ENCODE measurements at places on chromosomes 2 and 18. TPM values are rescaled to one million over a fixed set of nuclear protein-coding genes. Genes with fewer than 3 reads are reported as not detected.

DNA sequence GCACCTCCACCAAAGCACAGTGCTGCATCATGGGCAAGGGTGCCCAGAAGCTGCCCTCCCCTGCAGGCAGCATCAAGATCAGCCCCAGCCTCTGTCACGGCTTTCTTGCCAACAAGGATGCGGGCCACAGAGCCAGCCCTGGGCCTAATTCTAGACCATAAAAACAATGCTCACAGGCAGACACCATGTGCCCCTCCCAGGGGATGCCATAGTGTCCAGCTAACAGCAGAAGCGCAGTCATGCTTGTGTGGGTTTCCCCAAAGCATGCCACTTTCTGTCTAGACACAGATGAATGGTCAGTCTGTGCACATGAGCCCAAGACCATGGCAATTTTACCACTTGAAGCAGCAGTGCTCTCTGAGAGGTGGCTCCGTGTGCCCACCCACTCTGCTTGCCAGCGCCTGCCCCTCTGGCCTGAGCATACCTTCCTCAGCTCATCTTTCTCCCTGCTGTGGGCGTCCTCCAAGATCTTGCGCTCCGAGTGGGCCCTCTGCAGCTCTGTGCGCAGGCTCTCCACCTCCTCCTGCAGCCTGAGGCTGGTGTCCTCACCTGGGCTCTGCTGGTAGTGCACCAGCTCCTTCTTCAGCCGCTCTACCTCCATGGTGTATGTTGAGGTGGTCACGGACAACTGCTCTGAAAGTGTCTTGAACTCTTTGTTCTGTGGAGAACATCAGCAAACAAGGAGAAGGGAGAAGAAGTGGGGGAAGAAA is 81.3 kb upstream of the ACAA2 start:
- no peaks in the 10 kb centered on the region for H3K36me3 ChIP-seq
- peaks cover 7% of the 10 kb centered on the region for H3K4me1 ChIP-seq
- no peak overlapping the region for H3K27ac ChIP-seq
- H3K27me3 ChIP-seq = peaks cover 6% of the 10 kb centered on the region
- H3K4me3 ChIP-seq = no peak overlapping the region
- DNase-seq = no peak

DNA sequence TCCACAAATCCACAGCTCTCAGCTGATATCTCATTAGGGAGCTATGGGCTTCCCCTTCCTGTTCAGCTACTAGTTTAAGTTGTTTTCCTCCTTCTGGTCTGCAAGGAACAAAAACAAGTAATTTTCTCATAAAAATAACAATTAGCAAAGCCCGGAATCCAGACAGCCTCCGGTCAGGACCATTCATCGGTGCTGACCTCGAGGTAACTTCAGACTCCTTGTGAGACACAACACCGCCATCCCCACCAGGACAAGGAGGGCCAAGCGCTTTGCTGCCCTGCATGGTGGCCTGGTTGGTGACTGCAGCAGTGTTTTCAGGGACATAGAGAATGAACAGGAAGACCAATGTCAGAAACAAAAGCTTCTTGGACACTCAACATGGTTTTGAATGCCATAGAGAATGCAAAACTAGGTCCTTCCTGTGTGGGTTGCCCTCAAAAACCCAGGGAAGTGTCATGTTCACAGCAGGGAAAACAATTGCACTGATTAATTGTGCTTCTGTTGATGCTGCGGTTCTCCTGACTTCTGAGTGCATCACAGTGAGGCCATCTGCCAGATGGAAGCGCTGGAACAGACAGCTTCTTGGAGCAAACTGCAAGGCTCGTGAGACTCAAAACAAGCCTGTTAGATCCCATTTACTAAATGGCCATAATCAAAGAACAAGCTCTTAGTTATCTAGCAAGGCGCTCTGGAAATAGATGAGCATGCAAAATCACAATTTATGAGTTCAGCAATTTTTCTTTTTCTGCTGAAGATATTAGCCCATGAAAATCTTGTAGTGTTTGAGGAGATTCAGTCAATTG is 77.1 kb downstream of the HS1BP3 start:
- H3K36me3 ChIP-seq = peaks cover 11% of the 10 kb centered on the region
- H3K27me3 ChIP-seq = no peaks in the 10 kb centered on the region
- peaks cover 73% of the 10 kb centered on the region for H3K4me1 ChIP-seq
- H3K27ac ChIP-seq = peak overlapping the region; percentile 38
- no peak overlapping the region for H3K4me3 ChIP-seq

GRCh38 chr2:148814860-148815419 is 60.1 kb upstream of the KIF5C start:
- DNase-seq = no peak
- peaks cover 34% of the 10 kb centered on the region for H3K4me1 ChIP-seq
- peak overlapping the region; percentile 70 for H3K27ac ChIP-seq

DNA sequence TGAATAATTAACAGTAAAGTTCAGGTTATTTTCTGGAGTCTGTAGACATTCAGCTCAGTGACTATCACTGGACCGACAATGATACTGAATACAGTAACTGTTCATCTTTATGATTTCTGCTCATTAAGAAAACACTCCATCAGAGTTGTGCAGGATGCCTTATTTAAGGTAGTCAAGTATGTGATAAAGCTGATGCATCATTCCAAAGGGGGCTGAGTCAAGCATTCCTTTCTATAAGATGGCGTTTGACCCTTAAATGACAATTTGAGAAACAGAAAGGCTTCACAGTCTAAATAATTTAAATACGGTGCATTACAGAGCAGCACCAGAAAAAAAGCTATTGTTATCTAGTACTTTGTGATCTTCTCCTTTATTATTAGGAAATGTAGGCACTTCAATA is 131.1 kb downstream of the CDH2 start:
- no peak for DNase-seq
- no peaks in the 10 kb centered on the region for H3K36me3 ChIP-seq
- no peaks in the 10 kb centered on the region for H3K27me3 ChIP-seq
- H3K4me1 ChIP-seq = no peaks in the 10 kb centered on the region
- H3K4me3 ChIP-seq = no peak overlapping the region
- no peak overlapping the region for H3K27ac ChIP-seq

DNA sequence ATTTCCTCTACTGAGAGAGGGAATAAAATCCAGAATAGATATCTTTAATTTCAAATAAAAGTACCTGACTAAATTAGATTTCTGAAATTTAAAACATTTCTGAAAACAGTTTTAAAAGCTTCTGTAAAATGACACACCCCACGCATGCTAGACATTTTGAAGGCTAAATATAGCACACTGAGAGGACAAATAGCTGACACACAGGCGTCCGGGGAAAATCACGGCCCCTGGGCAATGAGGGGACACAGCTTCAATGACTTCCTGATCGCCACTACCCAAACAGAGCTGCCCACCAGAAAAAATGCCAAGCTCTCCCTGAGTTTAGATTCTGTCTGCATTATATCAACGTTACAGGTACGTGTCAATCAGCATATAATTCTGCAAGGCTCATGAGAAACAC is 10.9 kb downstream of the TBC1D8 start:
- H3K27ac ChIP-seq = no peak overlapping the region
- no peaks in the 10 kb centered on the region for H3K36me3 ChIP-seq
- peaks cover 20% of the 10 kb centered on the region for H3K27me3 ChIP-seq
- H3K4me3 ChIP-seq = no peak overlapping the region
- no peaks in the 10 kb centered on the region for H3K4me1 ChIP-seq
- no peak for DNase-seq

GRCh38 chr18:12290086-12290485 is 18.0 kb upstream of the TUBB6 start:
- H3K4me3 ChIP-seq = no peak overlapping the region
- H3K27ac ChIP-seq = no peak overlapping the region
- no peak for DNase-seq
- peaks cover 3% of the 10 kb centered on the region for H3K4me1 ChIP-seq

DNA sequence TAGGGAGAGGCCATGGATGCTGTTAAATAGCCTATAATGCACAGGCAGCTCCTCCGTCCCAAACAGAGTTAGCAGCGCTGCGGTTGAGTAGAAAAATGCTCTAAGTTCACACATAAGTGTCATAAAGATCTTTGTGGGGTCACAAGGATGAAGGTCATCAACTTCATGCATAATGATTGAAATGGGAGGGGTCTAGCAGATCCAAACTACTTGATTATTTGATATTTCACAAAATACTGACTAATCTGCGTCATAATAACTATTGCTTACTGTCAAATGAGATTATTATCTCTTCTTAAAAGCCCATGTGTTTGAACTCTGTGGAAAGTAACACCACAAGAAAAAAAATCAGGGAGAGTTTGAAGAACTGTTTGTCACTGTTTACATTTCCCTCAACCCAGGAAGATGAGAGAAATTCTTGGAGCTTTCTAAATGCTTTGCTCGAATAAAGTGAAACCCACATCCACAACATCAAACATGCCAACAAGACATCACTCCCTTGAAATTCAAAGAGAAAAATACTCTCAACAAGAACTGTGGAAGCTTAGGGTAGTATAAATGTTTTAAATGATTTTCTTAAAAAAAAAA is 50.5 kb upstream of the CREB1 start:
- H3K4me1 ChIP-seq = peaks cover 27% of the 10 kb centered on the region
- H3K27me3 ChIP-seq = peaks cover 3% of the 10 kb centered on the region
- H3K27ac ChIP-seq = no peak overlapping the region

- no peaks in the 10 kb centered on the region for H3K36me3 ChIP-seq
- H3K27ac ChIP-seq = no peak overlapping the region
- H3K4me1 ChIP-seq = no peaks in the 10 kb centered on the region
- no peak for DNase-seq
- H3K4me3 ChIP-seq = no peak overlapping the region
- H3K27me3 ChIP-seq = no peaks in the 10 kb centered on the region
Observed at GRCh38 chr18:38413193-38413592, 847.6 kb upstream of the CELF4 start.

DNA sequence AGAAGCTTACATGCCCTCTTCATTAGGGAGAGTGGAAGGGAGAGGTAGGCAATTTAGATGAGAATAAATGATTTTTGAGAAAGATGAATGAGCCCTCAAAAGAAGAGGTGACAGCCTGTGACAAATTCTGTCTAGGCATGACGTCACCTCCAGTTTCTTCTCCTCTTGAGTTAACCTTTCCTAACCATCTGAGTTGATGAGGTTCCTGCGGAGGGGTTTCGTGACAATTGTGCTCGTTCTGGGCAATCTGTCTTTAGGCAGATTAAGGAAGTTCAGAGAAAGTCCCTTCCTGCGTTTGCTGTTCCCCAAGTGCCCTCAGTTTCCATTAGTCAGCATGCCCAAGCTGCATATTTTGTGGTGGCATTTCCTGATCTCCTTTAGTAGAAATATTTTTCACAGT is 640.2 kb upstream of the SYT4 start:
- no peak overlapping the region for H3K27ac ChIP-seq
- no peaks in the 10 kb centered on the region for H3K4me1 ChIP-seq
- DNase-seq = no peak
- H3K27me3 ChIP-seq = no peaks in the 10 kb centered on the region

GRCh38 chr2:18900691-18901141 is 311.3 kb upstream of the NT5C1B start:
- no peak overlapping the region for H3K4me3 ChIP-seq
- no peaks in the 10 kb centered on the region for H3K27me3 ChIP-seq
- no peaks in the 10 kb centered on the region for H3K36me3 ChIP-seq
- no peak for DNase-seq

DNA sequence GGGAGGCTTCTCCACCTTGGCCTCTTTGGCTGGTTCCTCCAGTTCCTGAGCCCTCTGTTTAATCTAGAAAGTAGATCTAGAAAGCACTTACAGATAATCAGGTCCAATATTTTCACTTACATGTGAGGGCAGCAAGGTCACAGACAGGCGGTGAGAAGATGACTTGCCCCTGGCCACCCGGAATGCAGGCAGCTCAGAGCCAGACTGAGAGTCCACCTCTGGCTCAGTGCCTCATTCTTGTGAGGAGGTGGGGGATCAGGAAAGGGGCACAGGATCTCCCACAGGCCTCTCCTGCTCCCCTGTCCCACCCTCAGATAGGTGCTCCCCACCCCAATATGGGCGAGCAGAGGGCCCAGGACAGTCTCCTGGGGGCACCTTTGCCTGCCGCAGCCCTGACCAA is 5.8 kb downstream of the WNT6 start:
- H3K27me3 ChIP-seq = peaks cover 64% of the 10 kb centered on the region
- DNase-seq = no peak
- no peaks in the 10 kb centered on the region for H3K36me3 ChIP-seq
- peaks cover under 1% of the 10 kb centered on the region for H3K4me1 ChIP-seq
- no peak overlapping the region for H3K4me3 ChIP-seq
- H3K27ac ChIP-seq = no peak overlapping the region

DNA sequence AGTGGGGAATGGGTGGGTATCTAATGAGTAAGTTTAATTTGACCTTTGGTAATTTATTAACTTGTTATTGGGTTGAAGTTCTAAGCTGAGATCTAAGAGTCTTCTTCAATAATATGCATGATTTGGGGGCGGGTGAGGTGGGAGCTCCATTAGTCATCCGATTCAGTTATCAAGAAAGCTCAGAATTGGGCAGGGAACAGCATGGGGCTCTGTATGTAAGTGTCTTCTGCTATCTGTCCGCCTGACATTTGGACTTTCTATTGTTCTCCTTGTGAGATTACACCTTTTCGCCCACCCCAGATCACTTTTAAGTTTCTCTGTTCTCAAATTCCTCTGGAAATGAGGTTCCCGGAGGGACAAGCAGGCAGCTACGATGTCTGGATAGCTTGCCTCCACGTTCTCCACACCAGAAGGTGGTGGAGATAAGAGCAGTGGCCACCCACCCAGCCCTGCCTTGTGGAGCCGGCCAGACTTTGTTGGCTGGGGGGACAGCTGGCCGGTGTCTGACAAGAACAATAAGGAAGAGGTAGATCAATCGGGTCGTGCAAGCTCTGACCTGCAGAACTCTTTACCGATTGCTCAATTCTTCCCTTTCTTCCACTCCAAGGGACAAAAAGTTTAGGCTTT is 75.5 kb upstream of the GATA6 start:
- no peaks in the 10 kb centered on the region for H3K36me3 ChIP-seq
- no peak overlapping the region for H3K4me3 ChIP-seq
- H3K27ac ChIP-seq = no peak overlapping the region

GRCh38 chr2:32277674-32278477 is at the start of gene YIPF4:
TSS of gene YIPF4 (plus strand) at chr2:32277904. CDS start at chr2:32278156, 252 bp downstream.
- H3K36me3 ChIP-seq = peaks cover 13% of the 10 kb centered on the region
- peaks cover 22% of the 10 kb centered on the region for H3K4me1 ChIP-seq
- H3K27me3 ChIP-seq = peaks cover 5% of the 10 kb centered on the region
- peak; percentile 88 for DNase-seq
- H3K27ac ChIP-seq = peak within 1 kb of the TSS; percentile 88

GRCh38 chr2:216845426-216845825 is 14.4 kb downstream of the TNP1 start:
- peaks cover 8% of the 10 kb centered on the region for H3K27me3 ChIP-seq
- no peaks in the 10 kb centered on the region for H3K36me3 ChIP-seq
- no peaks in the 10 kb centered on the region for H3K4me1 ChIP-seq
- DNase-seq = no peak

GRCh38 chr18:42183746-42184145 is 228.7 kb downstream of the PIK3C3 start:
- no peaks in the 10 kb centered on the region for H3K4me1 ChIP-seq
- H3K27ac ChIP-seq = no peak overlapping the region
- no peaks in the 10 kb centered on the region for H3K36me3 ChIP-seq
- no peak overlapping the region for H3K4me3 ChIP-seq
- H3K27me3 ChIP-seq = no peaks in the 10 kb centered on the region

DNA sequence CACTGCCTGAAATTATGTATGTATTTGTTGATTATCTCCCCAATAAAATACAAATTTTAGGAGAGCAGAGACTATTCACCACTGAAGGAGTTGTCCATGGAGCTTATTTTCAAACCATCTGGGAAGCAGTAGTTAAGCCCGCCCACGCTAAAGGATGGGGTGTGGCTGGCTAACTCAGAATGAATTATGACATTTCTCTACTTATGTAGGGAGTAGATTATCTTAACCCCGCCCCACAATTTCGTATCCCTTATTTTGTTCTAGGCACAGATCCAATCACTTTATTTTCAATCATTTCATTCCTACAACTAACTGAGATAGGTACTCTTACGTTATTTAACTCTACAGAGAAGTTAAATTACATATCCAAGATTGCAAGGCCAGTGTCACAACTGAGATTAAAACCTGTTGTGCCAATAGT is 1.4 kb upstream of the LAPTM4A start:
- no peak overlapping the region for H3K27ac ChIP-seq
- H3K4me3 ChIP-seq = no peak overlapping the region

TAF4B gene
- total RNA-seq = 3.3 TPM

MDH1B gene
- total RNA-seq = 0.08 TPM

ITGB6 gene
- not detected for total RNA-seq

CHRNA1 gene
- not detected for total RNA-seq

EFHD1 gene
- 2.0 TPM for total RNA-seq
